SK-N-MC (cell line): ENCODE measurements at places on chromosomes 7 and 10.
A peak's percentile ranks its signal among the peaks of the same experiment; 100 is the strongest.

GRCh38 chr7:115683093-115683492 lies 347.5 kb downstream of the TFEC start:
- no peak for DNase-seq

DNA sequence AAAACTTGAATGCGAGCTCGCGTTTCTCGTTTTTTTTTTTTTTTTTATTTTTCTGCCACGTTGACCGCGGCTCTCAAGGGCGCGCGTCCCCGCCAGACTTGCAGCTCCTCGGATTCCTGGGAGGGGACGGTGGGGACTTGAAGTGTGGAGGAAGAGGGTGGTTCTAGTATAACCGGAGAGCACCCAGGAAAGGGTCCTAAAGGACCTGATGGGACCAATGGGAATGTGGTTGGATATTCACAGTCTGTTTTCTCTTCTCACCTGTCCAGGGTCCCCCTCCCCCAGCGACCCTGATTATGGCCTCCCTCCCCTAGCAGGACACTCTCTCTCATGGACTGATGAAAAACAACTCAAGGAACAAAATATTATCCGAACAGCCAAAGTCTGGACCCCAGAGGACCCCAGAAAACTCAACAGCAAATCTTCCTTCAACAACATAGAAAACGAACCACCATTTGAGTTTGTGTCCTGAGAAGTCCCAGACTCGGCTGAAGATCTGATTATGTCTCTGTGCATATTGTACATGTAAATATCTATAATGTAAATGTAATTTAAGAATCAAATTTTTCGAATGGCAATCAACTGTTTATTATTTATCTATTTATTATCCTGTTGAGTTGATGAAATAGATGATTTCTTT lies 1.4 kb downstream of the PTF1A start:
- no peak for DNase-seq

DNA sequence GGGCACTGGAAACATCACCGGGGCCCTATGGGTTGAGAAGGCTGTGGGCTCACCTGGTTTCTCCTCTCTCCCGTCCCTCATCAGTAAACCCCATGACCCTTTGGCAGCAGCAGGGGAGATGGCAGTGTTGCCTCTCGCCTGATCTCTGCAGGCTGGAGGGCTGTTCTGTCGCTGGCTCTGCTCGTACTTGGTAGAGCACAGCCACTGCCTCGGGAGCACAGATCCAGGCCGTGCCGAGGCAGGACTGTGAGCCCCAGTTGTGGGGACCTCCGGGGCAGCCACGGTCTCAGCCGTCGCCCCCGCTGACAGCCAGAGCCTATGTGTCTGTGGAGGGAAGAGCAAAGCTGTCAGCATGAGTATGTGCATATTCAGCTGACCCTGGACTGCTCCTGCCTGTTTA lies 94.9 kb downstream of the PTPRE start:
- no peak for DNase-seq

- DNase-seq, result no peak
Measured at GRCh38 chr10:530717-531116, 158.8 kb downstream of the DIP2C start.

- no peak for DNase-seq
Measured at GRCh38 chr10:11898372-11899066, 75.4 kb downstream of the PROSER2 start.

- no peak for DNase-seq
Measured at GRCh38 chr10:61895898-61896600, 5.5 kb upstream of the ARID5B start.

DNA sequence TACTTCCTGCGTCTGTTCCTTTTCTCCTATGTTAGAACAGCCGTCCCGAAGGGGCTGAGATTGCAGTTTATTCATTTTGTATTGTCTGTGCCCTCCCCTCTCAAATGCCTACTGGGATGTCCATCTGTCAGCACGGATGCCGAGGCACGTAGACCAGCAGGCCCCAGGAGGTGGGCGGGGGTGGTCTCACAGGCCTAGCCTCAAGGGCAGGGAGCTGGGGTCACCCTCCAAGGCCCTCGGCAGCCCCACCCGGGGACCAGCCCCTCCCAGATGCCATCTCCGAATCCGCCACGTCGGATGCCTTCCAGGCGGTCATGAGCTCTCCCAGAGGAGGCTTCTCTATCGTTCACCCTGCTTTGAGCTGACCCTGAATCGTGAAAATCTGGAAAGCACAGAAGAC lies 59.7 kb downstream of the ELFN1 start:
- no peak for DNase-seq

GRCh38 chr10:133141144-133141957 lies 18.7 kb upstream of the KNDC1 start:
- no peak for DNase-seq

- no peak for DNase-seq
Measured at GRCh38 chr7:131905471-131905973, 349.1 kb upstream of the PODXL start.

DNA sequence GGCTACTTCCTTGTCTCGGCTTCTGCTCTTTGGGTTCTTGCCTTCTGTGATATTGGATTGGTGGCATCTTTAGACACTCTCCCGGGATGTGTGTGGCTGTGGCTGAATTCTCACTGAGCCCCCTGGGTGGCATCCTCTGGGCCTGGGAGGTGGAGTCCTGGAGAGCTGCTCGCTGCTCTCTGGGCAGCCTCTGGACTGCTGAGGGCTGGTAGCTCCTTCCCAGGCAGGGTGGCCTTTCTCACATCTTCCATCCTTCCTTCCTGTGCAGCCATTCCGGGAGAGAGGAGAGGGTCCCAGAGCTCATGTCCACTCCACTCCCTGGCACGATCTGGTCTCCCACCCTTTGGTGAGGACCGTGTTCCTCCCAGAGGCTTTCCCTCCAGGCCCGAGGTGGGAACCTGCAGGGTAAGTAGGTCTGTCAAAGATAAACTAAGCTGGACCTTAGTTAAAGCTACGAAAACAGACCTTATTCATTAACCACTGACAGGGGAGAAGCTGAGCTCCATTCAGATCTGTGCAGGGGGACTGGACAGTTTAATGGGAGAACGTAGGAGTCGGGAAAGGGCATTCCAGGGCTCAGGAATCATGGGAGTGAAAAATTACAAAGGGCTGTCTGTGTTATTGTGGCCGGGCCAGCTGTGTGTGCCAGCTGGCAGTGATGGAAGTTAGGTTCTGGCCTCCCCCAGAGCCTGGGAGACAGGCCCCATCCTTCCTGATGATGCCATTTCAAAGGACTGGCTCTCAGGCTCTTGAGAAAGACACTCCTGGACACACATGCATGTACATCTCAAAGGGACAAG lies 8.7 kb downstream of the ATP6V0E2 start:
- DNase-seq, result no peak

GRCh38 chr7:136900005-136900404 lies 31.6 kb downstream of the CHRM2 start:
- no peak for DNase-seq

DNA sequence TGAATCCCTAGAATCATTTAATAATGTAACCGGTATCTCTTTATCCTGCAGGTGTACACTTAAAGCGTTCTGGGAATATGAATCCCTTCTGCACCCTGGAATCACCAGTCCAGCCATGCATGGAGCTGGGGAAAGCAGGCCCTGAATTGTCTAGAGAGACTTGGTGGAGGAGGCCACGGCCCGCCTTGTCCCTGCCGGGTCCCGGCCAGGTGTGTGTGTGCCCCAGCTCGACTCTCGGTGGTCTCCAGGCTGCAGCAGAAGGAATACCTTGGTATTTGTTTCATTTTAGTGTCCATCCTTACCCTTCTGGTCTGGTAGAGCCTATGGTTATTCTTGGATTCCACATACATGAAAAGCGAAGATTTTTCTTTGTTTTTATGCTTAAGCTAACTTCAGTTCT lies 58.1 kb downstream of the PRPF18 start:
- no peak for DNase-seq

GRCh38 chr10:47366181-47366631 lies 17.9 kb downstream of the ZNF488 start:
- DNase-seq, result no peak

DNA sequence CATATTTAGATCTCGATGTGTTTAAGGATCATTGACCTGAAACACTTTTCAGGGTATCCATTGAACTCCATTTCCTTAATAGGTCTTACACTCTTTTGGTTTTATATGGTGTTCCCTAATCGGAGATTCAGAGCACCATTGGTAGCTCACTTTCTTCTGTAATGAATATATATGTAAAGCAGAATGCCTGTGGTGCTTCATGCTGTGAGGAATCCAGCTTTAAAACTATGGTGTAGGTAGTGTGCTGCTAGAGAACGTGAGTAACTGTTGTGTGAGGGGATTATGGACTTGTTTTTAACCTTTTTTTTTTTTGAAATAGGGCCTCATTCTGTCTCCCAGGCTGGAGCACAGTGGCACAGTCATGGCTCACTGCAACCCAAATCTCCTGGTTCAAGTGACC lies 376.9 kb upstream of the LRGUK start:
- DNase-seq, result no peak

DNA sequence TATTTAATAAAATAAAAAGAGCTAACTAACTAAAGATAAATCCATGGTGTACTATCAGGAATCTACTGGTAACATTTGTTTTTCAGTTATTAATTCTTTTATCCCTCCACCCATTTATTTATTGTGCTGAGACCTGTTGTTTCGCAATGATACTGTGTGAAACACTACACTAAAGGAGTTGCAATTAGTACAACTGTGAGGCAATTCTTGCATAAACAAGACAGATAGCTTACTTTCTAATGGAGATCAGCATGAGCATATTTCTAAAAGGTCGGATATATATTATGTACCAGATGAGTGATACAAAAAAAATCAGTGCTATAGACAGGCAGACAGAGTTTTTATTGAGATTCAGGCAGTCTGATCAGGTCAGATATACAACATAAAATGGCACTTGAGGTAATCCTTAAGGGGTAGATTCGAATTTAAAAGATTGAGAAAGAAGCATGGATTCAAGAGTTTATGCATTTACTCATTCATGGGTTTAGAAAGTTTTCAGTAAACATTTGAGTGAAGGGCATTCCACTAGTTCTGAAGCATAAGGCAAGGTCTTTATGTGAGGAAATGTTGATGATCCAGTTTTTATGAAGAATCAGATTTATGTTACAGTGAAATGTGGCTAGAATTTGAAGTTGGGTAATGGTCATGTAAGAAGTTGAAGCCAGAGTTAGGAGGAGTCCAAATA lies 147.6 kb downstream of the POLR1F start:
- no peak for DNase-seq

- DNase-seq, result no peak
Measured at GRCh38 chr10:93072713-93073538, 767 bp upstream of the CYP26A1 start.

DNA sequence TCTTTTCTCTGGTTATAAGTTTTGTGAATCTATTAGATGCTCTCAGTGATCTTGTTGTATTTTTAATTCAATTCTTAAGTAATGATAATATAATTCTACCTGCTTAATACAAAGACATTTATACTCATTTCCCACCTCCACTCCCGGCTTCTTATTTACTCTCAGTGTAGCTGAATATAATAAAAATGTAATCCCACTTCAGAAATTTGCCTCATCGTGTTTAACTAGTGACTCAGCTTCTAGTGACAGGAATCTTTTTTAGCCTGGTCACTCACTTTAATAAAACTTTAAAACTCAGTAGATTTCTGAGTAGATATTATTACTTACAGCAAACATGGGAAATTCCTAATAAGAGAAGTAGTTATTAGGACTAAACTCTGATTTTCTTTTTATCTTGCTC lies 1506.2 kb upstream of the LRRTM3 start:
- no peak for DNase-seq

- no peak for DNase-seq
Measured at GRCh38 chr10:117441812-117442443, 66.7 kb upstream of the PDZD8 start.

- DNase-seq, result no peak
Measured at GRCh38 chr10:5829267-5829666, 16.0 kb upstream of the GDI2 start.

GRCh38 chr10:12606461-12606860 lies 257.1 kb downstream of the CAMK1D start:
- DNase-seq, result no peak

DNA sequence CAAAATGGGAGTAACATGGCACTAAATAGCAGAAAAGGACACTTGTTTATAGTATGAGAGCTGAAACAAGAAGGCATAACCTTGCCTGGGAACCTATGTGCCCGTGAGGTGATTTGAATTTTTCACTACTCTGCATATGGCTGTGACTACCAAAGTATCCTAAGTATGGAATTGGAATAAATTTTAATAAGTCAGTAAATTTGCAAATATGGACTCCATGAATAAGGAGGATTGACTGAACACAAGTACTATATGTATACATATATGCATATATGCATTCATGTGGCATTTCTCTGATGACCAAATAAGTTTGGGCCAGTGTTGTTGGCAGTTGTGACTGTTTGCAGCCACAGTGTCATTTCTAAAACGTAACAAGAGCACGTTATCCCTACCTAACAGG lies 34.5 kb downstream of the PRR15 start:
- DNase-seq, result no peak

DNA sequence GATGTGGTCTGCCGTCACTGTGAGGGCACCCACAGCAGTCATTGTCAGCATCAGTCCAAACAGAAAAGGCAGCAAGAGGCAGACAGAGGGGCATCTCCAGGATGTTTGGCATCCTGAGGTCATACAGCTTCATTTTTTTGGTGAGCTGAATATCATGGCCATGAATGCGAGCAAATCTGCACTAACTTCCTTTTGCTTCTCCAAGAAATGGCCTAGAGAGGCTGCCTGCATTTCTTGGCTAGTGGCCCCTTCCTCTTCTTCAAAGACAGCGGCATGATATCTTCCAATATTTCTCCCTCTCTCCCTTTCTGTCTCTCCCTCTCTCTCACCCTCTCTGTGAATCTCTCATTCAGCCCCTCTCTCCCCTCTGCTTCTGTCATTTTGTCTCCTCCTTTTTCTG lies 24.8 kb downstream of the FKBP6 start:
- no peak for DNase-seq

GRCh38 chr7:134916171-134916883 lies 70.0 kb upstream of the AGBL3 start:
- peak; percentile 52 for DNase-seq

- DNase-seq, result no peak
Measured at GRCh38 chr10:62814756-62815380, 1.3 kb downstream of the EGR2 start.

DNA sequence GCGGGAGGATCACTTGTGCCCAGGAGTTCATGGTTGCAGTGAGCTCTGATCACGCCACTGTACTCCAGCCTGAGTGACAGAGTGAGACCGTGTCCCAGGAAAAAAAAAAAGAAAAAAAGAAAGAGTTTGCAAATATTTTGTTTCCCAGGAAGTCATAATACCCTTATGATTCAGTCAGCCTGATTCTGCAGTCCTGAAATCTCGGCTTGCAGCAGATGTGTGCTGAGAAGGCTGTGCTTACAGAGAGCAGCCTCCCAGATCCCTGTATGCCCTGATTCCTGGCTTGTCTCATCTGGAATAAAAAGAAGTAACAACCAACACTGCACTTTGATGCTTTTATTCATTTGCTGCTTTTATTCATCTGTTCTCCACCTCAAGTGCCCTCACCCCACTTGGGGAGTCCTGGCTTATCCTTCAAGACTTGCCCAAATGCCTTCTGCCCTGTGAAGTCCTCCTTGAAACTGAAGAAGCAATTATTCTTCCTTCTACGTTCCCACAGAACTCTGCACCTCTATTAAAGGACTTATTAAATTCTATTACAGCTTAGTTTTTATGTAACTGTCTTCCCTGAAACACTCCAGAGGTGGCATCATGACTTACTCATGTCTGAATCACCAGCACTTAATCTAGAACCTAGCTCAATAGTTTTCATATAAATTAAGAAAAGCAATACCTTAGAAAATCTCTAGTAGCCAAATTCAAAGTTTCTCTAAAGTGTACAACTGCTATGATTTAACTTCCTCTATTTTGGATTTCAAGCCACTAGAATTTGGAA lies 27.7 kb upstream of the BPGM start:
- no peak for DNase-seq

- DNase-seq, result no peak
Measured at GRCh38 chr7:88357781-88358525, 51.3 kb upstream of the STEAP4 start.
